Left lobe of liver (tissue), 2 donors: ENCODE measurements at places on chromosomes 5 and 9. TPM values are rescaled to one million over a fixed set of nuclear protein-coding genes. Genes with fewer than 3 reads are reported as not detected.

The RPL37 gene
- 375 TPM for total RNA-seq

The DCTN4 gene
- total RNA-seq = 23.1 TPM

The EGFLAM gene
- 2.0 TPM for total RNA-seq

The TTC23L gene
- total RNA-seq = not detected

The KIF12 gene
- total RNA-seq = 18.5 TPM

The S1PR3 gene
- total RNA-seq = 2.0 TPM

The PHPT1 gene
- total RNA-seq = 58.2 TPM

The SLC34A1 gene
- total RNA-seq = 3.0 TPM

The IL13 gene
- total RNA-seq = not detected

The WDR38 gene
- not detected for total RNA-seq

The SPARC gene
- 90.7 TPM for total RNA-seq

The EQTN gene
- total RNA-seq = not detected

The SLC6A19 gene
- total RNA-seq = 0.73 TPM

The OR1Q1 gene
- total RNA-seq = not detected
